ENCODE measurements at places on chromosomes 3 and 15.
A peak's percentile ranks its signal among the peaks of the same experiment; 100 is the strongest.

DNA sequence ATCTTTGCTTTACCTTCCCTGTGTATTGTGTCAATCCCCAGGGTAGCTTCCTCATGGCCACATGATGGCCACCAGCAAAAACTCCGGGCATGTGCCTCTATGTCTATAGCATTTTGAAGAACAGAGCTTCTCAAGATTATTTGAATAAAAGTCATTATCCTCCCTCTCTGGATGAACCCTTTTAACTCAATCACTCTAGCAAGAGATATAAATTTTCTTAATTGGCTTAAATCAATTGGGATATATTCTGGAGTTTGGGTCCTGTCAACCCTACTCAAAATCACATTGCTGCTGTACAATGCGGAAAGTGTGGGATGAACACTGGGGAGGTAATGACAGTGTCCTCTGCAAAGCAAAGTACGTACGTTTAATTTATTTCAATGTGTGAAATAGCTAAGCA, 370.6 kb upstream of the LRRC3B start:
- DNase-seq = peak; percentile 12

- DNase-seq = no peak
Measured at GRCh38 chr15:26580943-26581342, 191.9 kb downstream of the GABRB3 start.

DNA sequence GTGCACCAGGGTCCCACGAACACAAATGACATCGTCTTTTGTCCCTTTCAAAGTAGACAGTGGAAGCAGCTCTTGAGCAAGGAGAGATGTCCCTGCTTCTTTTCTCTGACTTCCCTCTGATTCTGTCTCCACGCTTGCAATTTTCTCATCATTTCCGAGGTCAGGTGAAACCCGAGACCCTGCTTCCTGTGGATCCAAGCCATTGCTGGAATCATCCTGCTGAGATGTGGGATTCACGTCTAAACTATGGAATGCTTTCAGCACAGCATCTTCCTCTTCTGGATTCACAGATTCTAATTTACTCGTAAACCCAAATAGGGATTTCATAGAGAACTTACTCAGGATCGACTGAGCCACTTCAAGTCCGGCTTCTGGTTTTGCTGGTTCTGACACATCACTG, 127.1 kb downstream of the FMN1 start:
- DNase-seq = no peak

DNA sequence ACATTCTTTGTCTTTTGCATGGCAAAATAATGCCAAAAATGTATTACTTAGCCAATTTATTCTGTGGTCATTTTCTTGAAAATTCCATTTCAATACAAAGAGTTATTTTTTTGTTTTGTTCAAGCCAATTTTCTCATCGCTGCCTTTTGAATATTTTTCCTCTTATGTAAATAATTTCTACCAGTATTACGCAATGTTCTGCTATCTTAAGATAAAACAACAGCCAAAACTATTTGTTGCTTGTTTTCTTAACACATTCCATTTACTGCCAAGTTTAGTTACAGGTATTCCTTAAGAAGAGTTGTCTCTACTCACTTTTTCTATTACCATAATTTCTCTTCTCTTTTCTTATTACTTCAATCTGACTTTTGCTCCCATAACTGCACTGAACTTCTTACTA, 163.1 kb downstream of the ROBO1 start:
- DNase-seq = no peak

DNA sequence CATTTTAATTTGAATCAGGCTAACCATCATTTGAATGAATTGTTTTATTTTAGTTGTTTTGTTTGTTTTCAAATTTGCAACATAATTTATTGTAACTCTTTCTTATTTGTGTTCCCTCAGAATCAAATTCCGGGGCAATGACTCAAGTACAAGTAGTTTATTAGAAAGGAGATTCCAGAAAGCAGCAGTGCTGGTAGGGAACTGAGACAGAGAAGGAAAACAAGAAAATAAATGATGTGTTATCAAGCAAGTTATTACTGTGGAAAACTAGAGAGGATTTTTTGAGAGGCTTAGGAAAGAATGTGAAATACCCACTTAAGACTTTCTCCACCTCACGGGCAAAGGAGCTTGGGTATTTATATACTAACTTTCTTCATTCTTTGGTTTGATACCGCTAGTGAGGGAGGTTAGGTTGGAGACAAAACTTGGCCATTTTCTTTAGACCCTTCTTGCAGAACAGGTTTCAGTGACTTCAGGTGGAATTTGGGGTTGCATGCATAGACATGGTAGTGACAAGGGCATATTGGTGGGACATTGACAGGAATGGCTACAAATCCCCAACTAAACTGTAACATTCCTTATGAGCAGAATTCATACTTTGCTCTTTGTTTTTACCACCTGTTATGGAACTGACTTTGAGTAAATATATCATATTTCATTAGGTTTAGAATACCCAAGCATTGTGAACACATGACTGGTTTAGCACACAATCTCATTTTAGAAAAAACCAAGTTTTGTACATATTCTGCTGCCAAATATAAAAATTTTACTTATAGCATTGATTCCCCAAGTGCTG, 254.3 kb downstream of the ZBBX start:
- no peak for DNase-seq

DNA sequence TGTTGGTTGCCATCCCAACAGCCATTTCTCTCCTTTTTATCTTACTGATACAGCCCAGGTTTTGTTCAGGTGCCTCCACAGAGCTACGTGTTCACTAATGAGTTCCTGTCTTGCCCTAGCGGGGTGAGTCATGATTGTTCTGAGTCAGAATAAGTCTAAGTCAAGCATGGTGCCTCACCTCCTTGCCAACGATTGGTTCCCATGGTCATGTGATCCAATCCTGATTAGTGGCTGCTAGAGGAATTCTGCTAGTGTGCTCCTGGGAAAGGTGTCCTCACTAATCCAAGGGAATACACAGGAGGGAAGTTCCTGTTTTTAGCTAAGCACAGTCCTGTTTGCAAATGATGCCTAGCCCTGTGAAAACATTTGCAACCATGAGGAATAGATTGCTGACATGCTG, 99.8 kb downstream of the NSUN3 start:
- peak; percentile 18 for DNase-seq

GRCh38 chr3:71211083-71211482, 372.4 kb downstream of the FOXP1 start:
- DNase-seq = no peak

GRCh38 chr3:188937389-188937788, 234.4 kb upstream of the TPRG1 start:
- no peak for DNase-seq
